ENCODE measurements at places on chromosomes 5 and 9.

GRCh38 chr9:19630760-19631159, 158.1 kb downstream of the SLC24A2 start:
- no peak for DNase-seq

DNA sequence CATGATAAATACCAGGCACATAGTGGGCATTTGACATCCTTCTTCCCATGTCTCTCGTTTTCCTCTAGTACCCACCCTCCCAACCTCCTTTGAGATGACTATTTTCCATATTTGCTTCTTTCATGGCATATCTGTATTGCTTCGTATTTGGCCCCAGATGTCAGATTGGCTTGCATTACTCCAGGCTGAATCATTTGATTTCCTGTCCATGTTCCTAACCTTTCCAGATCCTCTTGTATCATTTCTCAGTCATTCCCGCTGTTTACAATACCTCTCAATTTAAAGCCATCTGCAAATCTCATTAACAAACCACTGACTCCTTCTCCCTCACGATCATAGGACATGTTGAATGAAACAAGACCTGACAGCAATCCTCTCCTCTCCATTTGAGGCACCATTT, 19.9 kb downstream of the MTX3 start:
- no peak for DNase-seq

- DNase-seq: no peak
Observed at GRCh38 chr5:37037840-37038239, 161.3 kb downstream of the NIPBL start.

DNA sequence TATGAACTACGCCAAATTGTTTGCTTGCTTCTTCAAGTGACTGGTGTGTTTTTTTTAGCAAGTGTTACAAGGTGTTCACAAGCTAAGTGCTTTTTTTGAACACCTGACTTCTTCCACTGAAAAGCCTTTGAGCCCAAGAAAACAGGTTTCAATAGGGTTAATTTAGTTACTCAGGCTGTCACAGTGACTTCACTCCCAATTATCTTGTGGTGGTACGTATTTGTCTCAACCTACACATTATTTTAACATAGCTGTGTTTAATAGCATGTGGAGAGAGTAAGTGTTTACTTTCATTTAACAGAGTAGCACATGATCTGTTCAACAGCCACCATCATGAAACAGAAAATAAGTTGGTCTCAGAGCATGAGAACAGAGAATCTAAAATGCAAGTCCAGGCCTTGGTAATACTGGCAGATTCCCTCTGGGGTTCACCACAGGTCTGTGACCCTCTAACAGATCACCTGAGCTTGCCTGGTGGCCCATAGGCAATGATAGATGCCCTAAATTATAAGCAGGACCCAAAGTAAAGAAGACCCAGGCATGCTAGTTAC, 267.7 kb upstream of the SMARCA2 start:
- no peak for DNase-seq

DNA sequence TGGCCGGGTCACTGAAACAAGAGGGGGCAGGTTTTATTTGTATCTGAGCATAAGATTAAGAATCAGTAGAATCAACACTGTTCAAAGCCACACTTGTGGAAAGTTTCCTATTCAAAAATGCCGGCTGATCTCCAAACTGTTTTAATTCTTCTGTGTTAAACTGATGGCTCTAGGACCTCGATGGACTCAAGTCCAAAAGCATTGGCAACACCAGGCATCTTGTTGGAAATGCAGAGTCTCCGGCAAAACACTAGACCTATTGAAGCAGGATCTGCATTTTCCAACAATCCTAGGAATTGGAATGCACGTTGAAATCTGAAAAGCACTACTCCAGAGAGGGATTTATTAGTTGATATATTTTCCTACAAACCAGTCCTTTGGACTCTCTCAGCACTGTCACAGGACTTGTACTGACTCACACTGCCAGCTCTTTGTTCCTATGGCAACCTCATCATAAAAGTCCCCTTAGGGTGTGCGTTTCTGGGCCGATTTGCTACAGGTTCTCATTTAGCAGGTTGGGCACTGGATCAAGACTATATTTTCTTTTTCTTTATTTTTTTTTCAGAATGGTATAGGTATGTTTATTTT, 48.1 kb upstream of the PCA3 start:
- no peak for DNase-seq

DNA sequence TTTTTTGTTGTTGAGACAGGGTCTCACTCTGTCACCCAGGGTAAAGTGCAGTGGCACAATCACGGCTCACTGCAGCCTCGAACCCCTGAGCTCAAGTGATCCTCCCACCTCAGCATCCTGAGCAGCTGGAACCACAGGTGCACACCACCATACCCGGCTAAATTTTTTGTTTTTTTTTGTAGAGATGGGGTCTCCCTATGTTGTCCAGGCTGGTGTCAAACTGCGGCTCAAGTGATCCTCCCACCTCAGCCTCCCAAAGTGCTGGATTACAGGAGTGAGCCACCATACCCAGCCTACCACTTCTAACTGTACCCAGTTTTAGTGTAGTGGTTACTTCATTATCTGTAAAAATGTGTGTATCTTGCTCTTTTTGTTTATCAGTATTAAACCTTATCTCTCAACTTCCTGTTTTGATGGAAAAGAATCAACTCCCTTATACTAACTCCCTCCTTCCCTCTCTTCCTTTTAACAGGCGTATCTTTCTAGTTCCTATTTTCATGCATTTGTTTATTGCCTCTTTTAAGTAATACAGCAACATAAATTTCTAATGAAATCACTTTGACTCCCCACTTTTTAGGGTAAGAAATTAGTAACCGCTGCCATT, 33.1 kb downstream of the GRAMD2B start:
- no peak for DNase-seq

DNA sequence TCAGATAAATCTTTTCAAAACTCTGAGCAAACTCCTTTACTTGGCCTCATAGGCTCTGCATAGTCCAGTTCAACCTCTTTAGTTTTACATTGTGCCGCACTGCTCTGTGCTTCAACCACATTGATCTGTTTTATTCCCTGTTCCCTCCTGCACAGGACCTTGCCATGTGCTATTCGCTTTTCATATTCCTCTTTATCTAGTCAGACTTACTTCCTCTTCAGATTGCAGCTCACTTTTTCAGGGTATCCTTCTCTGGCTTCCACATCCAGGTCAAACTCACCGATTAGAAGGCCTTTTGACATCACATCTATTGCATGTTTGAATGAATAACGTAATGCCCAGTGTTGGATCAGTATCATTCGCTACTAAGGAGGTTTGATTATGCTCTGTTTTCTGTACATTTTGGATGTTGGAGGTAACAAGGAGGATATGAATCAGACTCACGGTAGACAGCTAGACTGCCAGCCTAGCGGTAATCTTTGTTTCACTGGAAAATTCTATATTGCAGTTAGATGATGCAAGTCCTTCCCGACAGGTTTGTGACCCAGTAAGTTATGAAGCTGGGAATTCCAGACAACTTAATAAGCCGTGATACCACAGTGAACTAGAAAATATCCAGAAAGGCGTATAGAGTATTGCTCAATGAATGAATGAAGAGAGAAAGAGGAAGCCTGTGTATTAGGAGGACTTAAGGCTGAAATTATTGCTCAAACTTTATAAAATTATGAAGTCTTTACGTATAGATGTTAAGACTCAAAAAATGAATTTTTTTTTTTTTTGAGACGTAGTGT, 65.7 kb downstream of the IQGAP2 start:
- no peak for DNase-seq

GRCh38 chr9:95491543-95492320, 25.0 kb downstream of the PTCH1 start:
- no peak for DNase-seq

- peak; percentile 14 for DNase-seq
Observed at GRCh38 chr5:1651971-1652872, 128.5 kb upstream of the LPCAT1 start.

DNA sequence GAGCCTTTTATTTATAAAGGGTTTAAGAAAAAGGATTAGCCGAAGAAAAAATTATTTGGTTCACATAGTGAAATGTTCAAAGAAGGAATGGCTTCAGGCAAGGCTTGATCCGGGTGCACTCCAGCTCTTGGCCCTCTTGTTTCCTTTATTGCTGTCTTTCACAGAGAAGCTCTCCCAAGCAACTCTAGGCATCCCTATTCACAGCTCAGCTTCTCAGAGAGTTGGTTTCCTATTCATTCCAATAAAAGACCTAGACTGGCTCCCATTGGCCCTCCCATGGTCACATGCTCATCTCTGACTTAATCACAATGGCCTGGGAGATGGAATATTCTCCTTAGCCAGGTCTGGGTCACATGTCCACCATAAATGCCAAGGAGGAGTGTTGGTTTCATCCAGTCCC, 9.4 kb upstream of the FGFR4 start:
- no peak for DNase-seq

- no peak for DNase-seq
Observed at GRCh38 chr9:109707355-109707754, 72.6 kb upstream of the PALM2AKAP2 start.

DNA sequence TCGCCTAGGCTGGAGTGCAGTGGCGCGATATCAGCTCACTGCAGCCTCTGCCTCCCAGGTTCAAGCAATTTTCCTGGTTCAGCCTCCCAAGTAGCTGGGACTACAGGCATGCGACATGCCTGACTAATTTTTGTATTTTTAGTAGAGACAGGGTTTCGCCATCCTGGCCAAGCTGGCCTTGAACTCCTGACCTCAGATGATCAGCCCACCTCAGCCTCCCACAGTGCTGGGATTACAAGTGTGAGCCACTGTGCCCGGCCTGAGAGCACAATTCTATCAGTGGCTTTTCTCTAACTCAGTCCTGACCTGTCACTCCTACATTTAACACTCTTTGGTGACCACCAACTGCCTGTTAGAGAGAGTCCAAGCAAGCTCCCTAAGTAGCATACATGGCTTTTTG, 82.7 kb upstream of the SPOCK1 start:
- no peak for DNase-seq

DNA sequence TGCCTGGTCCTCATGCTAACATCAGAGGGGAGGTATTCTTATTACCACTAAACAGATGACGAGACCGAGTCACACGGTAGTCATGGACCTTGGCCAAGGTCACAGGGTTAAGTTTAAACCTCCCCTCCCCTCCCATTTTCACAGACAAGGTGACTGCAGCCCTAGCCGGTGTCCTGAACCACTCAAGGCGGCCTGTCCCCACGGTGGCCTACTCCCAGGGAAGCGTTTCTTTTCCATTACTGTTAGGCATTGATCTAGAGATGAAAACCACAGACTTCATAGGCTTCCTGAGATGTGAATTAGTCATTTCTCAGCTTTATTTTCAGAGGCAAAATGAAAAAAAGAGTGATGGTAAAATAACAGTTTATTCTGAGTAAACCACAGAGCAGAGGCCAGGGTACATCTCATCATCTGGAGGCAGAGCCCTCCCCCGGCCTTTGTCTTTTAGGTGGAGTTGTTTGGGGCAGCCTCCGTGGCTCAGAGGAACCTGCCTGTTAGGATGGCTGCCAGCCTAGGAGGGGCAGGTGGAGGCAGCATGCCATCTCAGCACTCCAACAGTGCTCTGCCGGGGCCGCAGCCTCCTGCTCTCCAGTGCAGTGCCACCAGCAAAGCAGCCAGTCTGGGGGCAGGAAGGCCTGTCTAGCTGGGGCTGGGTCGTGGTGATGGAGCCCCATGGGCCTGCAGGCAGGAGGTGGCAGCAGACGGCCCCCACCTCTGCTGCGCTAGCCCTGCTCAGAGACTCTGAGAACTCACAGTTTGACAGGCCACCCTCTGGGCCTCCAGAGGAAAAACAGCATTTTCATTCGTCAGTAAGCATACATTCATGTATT, 71.2 kb downstream of the RAPGEF1 start:
- peak; percentile 76 for DNase-seq
